Erythroblast (primary cell): ENCODE measurements at places on chromosomes 3 and 15.

DNA sequence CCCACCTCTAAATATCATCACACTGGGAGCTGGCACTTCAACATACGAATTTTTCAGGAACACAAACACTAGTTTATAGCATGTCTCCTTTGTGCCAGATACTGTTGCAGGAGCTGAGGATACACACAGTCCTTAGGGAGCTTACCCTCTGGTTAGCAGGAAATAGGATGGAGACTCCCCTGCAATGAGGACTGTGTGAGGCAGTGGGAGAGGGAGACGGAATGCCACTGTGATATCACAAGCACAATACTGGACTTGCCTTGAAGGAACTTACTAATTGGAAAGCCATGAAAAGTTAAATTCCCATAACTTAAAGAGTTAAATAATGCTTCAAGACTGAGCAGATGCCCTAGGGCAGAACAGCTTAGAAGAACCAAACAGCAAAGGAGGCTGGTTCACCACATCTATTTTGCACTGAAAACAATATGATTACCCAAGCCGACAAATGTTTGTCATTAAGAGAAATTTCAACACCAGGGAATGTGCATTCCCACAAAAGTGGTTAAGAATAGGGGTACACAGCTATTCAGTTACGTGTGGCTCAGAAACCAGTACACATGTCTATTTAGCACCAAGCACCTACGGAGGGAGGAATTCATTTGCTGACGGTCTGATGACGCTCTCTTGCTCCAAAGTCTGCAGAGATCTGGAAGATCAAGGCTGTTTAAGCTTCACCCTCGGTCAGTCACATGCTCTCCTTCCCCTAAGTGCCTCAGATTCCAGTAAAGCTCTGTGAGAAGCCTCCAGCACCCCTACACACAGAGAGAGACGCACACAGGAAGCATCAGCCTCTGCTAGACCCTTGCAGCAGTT is 5.2 kb downstream of the TBC1D2B start:
- no peak for DNase-seq

DNA sequence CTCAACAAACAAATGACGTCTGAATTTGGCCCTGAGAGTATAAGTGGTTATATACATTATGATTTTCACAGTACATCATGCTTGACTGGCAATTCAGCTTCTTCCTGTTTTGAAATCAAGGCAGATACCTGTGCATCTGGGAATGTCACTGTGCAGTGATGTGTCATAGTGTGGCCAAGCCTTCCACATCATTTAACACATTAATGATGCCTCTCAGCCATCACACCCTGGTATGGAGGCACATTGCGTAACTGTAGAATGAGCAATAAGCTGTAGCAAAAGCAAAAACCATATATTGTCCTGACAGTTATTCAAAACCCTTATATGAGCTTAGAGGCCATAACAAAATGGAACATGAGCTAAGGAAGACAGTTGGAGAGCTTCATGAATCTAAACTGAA is 246.0 kb downstream of the EPHA3 start:
- DNase-seq = no peak

GRCh38 chr3:31532587-31533168 is at the start of gene STT3B:
STT3B (plus strand) TSS chr3:31532925; CDS start chr3:31532999, 74 bp downstream.
- peak; percentile 94 for DNase-seq

GRCh38 chr3:173957646-173958045 is 560.1 kb downstream of the NLGN1 start:
- no peak for DNase-seq

DNA sequence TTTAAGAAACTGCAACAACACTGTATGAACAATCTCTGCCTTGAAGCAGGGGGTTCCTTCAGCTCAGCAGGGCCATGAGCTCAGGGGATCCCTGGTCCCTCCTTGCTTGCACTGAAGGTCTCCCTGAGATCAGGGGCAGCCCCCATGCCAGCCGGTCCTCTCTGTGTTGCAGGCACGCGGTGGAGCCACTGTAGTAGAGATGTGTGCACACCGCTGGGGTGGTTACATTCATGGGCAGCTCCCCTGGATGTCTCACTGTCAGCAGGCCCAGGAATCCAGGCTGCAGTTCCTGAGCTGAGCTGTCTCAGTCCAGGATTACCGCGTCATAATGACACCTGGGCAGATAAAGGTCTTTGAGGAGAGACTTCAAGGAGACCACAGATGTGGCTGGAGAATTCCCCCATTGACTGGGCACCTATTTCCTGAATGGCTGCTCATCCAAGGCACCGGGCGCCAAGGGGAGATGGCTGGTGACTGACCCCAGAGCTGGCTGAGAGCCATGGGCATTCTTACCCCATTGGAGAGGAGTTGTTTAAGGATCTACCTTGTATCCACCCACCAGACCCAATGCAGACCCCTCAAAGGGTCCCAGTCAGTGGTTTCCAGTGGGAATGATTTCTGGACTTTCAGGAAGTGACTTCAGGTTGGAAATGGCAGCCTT is 10.4 kb upstream of the KLF13 start:
- no peak for DNase-seq

GRCh38 chr3:124597273-124597672 is 133.0 kb upstream of the UMPS start:
- no peak for DNase-seq

GRCh38 chr15:38885471-38885952 is 320.9 kb upstream of the RASGRP1 start:
- DNase-seq = no peak

- no peak for DNase-seq
Observed at GRCh38 chr15:90650956-90651689, 66.0 kb upstream of the BLM start.

DNA sequence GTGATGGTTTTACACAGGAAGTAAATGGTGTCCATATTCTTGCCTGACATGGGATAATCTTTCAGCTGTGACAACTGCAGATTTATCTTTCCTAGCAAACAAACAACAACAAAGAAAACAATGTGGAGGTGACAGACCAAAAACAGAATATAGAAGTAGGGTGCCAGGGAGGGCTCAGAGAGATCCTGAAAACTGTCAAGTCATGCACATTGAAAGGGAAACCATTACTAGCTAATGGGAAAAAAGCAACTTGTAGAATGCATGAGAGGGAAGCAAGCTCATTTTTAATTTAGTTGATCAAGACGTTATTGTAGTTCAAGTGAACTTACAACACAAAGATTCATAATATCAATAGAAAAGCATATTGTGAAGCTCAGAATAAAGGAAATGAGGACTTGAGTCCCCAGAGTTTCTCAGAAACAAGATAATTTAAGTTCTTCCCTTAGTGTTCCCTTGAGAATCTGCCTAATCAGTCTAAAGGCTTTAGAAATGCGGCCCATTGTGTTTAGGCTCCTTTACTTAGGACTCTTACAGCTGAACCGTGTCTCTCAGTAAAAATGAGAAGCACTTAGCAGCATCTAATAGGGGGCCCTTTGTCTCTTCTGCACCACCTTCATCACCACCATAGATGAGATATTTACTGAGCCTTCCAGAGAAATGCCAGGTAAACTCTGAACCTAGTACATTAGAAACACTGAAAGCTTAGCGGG is 115.6 kb upstream of the CADPS start:
- no peak for DNase-seq

- DNase-seq = no peak
Observed at GRCh38 chr3:98730338-98730737, 32.8 kb upstream of the ST3GAL6 start.

DNA sequence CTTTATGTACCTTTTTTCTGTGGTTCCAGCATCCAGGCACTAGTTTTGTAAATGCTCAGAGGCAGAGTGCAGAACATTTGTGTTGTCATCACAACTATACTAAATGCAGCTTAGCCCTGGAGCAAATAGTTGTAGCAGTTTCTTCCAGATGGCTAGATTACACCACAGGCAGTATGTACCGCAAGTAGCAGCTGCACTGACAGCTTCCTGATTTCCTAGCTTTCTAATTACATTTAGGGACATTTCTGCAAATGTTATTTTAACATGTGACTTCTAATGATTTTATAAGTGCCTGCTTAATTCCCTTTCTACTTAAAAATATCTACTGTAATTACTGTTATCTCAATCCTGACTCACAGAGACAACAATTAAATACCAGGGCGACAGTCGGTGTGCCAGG is 106.5 kb downstream of the NR2E3 start:
- DNase-seq = no peak

DNA sequence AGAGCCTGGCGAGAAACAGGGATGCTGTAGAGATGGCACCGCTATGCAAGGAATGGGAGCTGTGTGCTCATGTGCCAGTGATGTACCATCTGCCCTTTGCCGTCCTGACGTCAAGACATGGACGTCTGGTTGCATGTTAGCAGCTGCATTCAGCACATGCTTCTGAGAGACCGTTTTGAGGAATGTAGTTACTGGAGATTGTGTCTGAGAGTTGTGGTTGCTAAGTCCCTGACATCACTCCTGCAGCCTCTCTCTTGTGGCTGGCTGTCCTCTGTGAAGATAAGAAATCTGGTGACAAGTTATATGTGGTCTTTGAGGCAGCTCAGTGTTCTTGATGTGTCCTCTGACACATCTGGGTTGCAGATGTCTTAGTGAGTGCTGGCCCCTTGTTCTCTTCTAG is 165.1 kb downstream of the APBA2 start:
- DNase-seq = no peak

- peak; percentile 97 for DNase-seq
Observed at GRCh38 chr3:48472923-48473616, 26.5 kb downstream of the ATRIP start.

DNA sequence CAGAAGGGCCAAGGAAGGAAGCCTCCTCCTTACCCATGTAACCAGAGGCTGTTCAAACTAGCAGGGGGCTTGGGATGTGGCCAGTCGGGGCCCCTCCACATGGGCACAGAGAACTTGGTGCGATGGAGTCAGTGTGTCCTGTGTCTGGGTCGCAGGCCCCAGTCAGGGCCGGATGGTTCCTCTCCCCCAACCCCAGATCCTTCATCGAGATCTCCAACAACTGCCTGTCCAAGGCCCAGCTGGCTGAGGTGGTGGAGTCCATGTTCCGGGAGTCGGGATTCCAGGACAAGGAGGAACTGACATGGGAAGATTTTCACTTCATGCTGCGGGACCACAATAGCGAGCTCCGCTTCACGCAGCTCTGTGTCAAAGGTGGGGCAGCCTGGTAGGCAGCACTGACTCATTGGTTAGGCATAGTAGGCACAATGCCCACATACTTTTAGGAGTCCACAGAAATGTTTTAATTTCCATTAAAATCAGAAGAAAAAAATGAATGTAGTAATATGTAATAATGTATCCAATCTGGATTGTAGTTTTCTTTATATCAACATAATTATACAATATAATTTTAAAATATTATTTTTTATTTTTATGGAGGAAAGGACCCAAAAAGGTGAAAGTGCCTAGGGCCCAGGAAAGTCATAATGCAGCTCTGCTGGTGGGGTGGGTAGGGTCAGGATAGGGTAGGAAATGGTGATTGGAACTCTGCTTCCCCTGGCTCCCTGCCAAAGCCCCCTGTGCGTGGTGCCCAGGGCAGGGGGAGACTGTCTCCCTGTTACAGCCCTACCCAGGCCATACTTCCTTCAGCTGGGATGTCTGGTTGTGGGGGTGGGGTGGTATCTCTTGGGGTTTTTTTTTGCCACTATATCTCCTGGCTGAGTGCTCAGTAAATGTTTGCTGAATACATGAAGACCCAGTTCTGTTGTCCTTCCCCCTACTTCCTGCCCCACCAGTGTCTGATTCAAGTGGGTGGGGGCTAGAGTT is 18.6 kb downstream of the DUOX1 start:
- no peak for DNase-seq

- no peak for DNase-seq
Observed at GRCh38 chr3:86989006-86989405, 1.9 kb downstream of the VGLL3 start.

DNA sequence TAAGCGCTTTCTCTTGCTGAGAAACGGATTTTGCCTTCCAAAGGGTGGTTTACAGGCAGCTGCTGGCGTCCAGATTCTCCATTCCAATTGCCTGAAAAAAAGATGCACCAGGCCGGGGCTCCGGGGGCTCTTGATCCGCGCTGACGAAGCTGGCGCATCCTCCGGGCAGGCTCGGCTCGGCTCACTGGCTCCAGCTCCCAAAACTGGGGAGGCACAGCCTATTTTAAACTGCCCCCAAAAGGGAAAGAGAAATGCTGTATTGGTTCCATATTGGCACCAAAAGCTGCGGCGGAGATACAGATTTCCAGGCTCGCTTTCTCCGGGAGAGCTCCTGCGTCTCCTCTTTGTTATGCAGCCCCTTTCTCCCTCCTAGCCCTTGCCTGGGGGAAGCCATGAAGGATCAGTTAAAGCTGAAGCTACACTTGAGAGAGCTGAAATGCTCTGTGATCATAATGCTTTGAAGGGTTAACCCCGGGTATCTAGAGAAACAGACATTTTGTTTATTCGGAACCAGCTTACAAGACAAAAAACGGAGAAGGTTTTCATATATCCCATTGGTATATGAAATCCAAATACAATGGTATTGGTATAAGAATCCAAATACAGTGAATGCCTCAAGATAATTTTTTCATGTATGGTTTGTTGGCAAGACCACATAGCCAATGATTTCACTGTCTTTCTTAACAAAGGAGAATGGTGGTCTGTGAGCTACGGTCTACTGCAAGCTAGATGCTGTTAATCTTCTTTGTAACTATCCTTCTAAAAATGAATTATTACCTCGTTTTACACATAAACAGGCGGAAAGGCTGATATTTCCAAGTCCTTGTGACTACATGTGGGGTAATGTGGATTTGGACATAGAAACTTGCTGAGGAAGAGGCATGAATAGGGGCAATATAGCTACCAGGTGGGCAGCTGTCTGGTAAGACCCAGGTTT is 693 bp downstream of the CD200 start:
- DNase-seq = no peak

DNA sequence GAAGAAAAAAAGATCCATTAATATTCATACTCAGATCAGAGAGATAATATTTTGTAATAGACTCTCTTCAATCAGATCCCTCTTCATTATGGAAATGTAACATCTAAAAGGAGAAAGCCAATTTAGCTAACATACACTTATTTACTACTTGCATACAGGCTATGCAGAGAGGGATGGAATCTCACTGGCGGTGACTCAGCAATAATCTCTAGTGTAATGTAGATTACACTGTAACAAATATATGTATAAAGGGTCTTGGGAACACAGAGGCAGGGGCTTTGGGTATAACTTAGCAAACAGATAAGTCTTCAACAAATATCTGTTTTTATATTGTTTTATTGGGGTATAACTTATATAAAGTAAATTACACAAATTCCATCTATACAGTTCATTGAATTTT is 69.6 kb downstream of the CGNL1 start:
- peak; percentile 6 for DNase-seq

DNA sequence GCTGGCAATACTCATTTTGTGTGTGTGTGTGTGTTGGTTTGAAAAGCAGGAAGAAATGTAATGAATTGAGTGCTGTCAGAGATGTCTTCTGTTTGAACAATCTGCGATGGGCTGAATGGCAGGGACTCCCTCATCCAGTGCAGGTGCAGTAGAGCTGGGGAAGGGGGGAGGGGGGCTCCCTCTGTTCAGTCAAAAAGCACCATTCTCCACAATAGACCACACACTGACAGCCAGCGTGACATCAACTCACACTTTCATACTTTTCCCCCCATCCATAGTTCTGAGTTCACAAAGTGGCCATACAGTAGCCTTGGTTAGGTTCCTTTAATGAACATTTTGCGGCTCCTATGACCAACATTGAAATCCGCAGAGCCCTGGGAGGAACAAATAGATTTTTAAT is 10.4 kb downstream of the SOX2 start:
- DNase-seq = no peak
